Fibroblast of the aortic adventitia (primary cell): ENCODE measurements at places on chromosomes 11 and 22. TPM values are rescaled to one million over a fixed set of nuclear protein-coding genes. Genes with fewer than 3 reads are reported as not detected.

Gene PVALB
- total RNA-seq, result not detected in 2 replicates

DNA sequence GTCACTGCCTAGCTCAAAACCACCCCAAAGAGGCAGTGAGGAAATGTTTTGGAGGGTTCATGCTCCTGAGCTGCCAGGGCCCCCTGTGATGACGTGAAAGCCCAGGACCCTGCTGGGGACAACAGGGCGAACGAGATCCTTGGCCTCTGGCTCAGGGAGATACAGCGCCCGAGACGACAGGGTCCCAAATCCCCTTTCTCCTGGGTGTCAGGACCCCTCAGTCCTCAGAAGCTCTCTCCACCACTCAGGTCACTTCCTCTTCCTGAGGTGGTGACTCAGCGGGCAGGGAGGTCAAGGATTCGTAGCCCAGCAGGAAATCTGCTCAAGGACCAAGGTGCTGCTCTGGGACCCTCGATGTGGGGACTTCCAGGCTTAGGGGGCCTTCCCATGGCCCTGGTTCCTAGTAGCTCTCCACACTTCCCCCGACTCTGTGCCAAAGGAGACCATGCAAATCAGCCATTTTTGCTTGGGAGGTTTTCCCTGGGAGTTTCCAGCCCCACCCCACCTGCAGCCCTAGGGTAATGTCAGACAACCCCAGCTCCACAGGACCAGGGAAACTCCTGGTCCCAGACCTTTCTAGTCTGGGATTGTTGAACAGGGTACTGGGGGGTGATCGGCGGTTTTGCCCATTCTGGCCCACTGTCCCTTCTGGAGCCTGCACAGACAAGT, 12.8 kb downstream of the BCL9L start:
- DNase-seq, result no peak

DNA sequence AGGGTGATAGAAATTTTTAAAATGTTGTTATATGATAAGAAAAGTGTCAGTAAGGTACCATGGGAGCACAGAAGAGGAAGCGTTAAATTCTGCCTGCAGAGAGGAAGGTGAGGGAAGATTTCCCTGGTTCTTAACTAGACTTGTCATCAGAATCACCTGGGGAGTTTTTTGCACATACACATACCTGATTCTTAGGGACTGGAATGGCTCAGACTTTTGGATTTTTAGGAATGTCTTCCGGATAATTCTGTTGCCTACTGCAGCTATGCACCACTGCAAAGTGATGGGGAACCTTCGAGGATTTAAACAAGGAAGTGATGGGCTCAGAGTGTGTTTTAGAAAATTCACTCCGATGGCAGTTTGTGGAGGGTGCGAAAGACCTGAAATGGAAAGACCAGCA, 21.9 kb downstream of the STX3 start:
- no peak for DNase-seq

DNA sequence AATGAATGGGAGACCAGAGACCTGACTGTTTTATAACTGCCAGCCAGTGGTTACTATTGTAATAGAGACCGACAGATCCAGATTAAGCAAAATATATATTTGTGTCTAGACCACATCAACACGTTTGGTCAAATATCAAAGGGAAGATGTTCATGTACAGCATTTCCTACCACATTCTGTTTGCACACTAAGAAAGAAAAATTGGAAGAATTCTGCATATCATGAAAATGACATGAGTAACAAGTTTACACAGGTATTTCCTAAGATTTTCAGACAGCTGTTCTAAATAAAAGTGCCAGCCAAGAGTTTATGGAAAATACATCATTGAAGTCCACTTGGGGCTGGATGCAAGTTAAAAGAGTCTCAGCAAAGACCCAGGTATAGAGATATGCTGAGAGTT, 145.5 kb upstream of the ANO3 start:
- no peak for DNase-seq

DNA sequence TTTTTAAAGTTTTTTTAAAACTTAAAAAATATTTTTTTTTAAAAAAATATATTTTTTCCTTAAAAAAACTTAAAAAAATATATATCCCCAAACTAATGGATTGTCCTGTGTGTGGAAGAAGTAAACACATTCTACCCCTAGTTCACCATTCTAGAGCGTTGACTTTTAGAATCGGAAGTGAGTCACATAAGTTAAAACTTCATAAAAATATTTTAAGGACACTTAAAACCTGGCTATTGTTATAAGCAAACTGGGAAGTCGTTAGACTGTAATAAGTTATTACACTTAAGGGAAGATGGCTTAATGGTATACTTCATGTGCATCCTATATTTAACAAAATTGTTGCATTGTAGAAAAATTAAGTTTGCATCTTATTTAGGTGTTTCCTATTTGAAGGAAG, 21.1 kb downstream of the FAM118B start:
- DNase-seq, result no peak

- DNase-seq, result no peak
Observed at GRCh38 chr22:31288496-31289240, 3.6 kb downstream of the PIK3IP1 start.

DNA sequence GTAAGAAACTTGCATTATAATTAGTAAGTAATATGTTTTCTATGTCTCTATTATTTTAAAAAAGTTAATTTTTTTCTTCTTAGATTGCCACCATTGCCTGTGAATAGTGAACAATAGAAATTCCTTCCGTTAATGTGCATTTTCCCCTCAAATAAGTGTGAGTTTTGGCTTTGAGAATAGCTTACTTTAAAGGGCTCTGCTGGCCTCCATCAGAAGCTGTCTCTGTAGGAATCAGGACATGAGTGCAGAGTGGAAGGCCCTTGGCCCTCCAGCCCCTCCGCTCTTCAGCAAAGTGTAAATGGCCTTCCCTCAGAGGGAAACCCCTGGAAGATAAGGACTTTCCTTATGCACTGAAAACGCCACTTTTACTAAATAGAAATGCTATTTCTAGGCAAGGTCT, 24.1 kb upstream of the ADORA2A start:
- DNase-seq, result no peak

GRCh38 chr22:39278040-39278439, 33.3 kb upstream of the PDGFB start:
- DNase-seq, result no peak

DNA sequence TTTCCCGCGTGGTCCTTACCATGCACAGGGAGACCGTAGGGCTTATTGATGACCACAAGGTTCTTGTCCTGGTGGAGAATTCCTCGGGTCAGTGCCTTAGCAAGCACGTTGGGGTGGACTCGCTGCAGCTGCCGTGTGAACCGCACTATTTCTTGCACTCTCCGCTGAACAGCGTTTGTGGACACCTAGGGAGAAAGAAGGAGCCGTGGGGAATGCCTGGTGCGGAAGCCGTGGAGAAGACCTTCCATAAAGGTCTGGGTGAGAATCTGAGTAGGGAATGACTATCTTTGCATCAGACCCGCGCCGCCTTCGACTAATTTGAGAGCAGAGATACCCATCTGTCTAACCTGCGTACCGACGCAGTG, 597 bp downstream of the RPUSD4 start:
- peak; percentile 5 for DNase-seq

GRCh38 chr11:12343526-12343925, 33.8 kb upstream of the PARVA start:
- DNase-seq, result no peak
